HuH-7 (cell line): ENCODE measurements at places on chromosomes 3 and 15.

- DNase-seq, result peak; percentile 50
Measured at GRCh38 chr3:38805765-38806386, 10.1 kb downstream of the SCN10A start.

DNA sequence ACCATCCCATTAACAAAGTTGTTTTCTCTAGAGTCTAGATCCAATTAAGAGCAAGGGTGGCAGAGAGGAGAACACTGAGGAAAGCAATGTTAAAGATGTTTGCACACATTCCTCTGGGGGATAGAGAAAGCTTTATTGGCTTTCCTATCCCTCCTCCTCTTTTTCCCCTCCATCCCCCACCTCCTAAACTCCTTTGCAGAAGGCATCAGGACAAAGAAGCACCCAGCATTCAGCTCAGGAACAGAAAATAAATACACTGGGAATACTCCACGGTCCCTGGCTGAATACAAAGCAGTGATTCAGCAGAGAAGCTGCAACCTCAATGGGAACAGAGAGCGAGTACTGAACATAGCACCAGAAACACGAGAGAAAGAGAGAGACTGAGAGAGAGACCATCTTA lies 21.9 kb downstream of the LSAMP start:
- no peak for DNase-seq

DNA sequence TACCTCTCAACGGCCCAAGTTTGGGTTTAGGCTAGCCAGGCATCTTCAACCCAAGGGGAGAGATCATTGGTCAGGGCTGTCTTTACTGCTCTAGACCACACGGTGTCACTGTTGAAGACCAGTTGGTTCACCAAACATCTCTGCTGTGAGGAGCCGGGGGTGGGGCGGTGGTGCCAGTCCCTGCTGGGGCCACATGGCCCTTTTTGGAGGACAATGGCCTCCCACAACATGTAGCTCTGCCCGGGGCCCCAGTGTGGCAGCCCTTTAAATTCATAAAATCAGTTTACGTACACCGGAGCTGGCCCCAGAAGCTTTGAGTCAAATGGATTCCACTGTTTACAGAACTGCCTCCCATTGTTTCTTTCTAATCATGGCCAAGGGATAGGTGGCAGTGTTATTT lies 19.1 kb upstream of the TM4SF18 start:
- DNase-seq, result peak; percentile 47

- DNase-seq, result no peak
Measured at GRCh38 chr15:51678096-51678495, 3.2 kb upstream of the SCG3 start.

- DNase-seq, result no peak
Measured at GRCh38 chr3:127451321-127451720, 139.2 kb downstream of the TPRA1 start.

DNA sequence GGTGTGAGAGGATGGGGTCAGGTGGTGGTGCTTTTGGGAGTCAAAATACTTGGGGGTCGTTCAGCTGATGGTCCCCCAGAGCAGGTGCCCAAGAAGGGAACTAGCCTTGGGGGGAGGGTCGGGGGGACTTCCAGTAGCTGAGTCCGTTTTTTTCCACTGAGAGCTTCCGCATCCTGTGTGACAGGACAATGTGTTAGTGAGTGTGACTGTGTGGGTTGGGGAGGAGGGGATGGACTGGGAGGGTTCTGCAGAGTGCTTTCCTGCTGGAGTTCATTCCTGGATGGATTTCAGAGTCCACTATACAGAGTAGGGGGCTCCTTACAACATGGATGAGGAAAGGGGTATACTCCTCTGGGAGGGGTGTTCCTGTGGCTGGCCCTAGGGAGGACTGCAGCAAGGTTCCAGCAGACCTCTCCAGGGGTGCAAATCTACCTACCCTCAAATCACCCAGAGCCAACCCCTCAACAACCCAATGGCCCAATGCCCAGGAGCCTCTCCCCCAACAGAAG lies 601 bp upstream of the HYAL2 start:
- no peak for DNase-seq

DNA sequence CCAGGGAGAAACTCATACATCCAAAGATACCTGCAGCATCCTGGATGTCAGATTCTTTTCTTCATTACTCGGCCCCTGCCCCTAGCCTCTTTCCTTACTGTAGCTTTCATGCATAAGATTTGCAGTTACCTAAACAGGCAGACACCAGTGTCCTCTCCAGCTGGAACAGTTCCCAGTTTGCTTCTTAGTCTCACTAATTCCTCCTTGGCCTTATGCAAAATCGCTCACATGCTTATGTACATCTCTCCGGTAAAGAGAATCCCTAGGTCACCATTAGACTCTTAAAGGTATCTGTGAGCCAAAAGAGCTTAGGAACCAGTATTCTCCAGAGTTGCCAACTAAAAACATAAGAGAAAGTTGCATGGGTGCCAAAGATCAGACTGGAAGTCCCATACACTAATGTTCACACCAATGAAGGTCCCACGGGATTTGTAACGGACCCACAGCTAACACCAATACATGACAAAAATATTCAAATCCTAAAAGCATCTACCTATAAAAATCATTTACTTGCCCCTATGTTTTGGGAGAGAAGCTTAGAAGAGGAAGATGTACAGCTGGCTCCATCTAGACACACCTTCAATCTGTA lies 66.6 kb downstream of the CBLB start:
- no peak for DNase-seq

DNA sequence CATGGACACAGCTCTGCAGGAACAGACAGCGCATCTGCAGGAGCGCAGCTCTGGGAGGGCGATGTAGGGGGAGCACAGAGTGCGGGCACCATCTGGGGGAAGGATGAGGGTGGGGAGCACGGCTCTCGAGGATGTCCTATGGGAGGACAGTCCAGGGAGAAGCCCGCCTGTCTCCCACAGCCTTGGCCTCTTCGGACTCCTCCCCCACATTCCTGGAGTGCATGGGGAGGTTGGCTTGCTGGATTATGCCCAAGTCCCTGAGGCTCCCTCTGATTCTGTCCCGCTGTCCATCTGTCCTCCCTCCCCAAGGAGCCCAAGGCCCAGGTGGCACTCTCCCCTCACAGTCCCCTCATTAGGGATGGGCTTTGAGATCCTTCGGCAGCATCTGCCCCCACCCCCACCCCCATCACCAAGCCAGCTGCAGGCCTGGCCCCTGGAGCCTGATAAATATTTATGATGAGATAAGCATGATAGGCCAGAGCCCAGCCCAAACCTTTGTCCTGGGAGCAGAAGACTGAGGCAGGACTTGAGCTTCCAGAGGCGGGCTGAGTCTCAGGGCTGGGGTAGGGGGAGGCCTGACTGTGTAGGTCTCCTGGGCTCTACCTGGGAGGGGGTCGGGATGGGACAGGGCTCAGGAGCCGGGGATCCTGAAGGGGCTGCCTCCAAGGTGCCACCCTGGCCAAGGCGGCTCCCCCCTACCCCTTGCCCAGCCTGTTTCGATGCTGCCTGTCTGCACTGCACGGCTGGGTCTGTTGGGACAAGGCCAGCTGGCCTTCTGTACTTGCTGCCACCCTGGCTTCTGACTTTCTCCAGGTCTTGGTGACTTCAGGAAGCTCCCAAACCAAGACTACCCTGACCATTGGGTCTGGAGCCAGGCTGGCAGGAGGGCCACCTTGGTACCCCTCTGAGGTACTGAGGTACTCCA lies 28.6 kb upstream of the SEMA3F start:
- no peak for DNase-seq
